ENCODE measurements at places on chromosomes 7 and 10.

GRCh38 chr10:113528876-113529275 is 24.0 kb upstream of the HABP2 start:
- DNase-seq, result no peak

DNA sequence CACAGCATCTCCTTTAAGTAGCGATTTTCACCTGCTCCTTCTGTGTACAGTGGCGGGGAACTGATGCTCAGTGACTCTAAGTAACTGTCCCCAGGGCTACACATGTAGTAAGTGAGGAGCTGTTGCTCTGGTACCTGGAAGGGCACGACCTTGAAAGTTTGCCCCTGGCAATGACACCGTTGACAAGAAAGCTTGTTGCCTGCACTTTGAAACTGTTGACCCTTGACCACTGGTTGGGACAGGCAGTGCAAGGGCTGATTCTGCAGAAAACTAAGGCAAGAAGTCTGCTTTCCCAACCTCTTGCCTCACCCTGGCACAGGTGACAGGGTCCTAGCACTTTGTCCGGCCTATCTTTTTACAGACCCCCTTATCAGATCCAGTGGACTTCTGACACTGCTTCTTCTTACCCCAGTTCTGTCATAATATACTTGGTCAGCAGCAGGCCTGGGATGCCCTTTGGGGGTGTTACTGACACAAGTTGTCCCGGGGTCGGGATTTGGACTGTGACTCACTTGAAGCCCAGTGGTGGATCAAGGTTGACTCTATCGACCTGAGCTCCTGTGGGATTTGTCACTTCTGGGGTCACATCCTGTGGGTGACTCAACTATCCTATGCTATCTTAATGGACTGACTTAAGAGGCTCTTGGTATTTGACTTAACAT is 5.8 kb downstream of the ACSL5 start:
- no peak for DNase-seq

DNA sequence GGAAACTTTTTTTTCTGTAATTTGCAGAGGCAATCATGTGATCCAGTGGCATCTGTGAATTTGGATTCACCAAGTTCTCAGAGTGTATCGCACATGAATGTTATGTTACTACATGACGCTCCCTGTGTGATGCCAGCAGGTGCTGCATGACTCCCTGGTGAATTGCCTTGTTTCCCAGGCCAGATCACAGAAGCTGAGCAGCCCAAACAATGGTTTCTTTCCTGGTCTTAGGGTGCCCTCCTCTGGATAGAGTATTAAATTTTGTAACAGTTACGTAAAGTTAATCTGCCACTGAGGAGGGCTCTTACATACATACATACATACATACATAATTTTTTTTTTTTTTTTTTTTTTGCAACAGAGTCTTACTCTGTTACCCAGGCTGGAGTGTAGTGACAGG is 3.6 kb downstream of the ZSCAN21 start:
- DNase-seq, result peak; percentile 6

DNA sequence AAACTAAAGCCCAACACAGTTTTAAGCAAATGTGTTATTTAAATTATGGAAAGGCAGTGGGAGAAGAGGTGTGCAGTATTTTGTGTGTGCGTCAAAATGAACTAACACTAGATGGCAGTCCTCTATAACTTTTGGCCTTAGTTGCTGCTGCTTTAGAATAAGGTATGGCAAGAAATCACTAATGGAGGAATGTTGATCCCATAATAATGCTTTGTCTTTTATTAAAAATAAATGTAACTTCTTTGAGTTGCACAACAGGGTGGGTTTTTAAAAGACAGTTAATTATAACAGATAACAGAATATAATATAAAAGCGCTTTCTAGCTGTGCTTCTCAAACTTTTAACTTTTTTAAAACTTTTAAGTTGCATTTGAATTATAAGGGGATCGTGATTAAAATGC is 56.4 kb downstream of the BBS9 start:
- DNase-seq, result no peak

DNA sequence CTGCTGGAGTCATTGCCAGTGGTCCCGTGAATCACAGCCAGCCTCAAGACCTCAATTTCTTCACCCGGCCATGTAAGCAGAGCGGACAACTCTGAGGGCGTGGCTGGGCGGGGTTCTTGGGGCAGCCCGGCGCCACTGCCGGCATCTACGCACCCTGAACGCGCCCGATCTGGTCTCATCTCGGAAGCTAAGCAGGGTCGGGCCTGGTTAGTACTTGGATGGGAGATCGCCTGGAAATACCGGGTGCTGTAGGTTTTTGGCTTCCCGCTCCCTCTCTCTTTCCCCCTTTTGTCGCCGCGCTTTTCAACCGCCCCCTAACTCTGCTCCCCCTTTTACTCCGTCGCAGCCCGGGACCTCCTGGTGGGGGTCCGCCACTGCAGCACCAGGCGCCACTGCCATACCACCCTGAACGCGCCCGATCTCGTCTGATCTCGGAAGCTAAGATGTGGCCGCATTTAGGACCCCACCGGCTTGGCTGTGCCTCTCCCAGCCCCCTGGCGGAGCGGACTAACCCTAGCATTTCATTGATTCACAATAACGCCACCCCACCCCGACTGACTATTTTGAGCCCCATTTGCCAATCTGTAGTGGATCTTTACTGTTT is 25.3 kb downstream of the GARIN1A start:
- DNase-seq, result no peak

DNA sequence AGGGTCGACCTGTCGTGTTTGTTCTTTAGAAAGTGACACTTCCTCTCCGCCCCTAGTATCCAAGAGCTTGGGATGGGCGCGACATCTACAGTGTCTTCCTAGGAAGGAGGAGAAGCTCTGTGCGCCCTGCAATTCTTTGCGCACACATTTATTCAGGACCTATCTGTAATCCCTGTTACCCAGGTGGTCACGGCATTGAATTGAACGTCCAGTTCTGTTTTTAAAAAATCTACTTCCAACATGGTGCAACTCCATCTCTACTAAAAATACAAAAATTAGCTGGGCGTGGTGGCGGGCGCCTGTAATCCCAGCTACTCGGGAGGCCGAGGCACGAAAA is 606 bp upstream of the LAMB1 start:
- DNase-seq, result no peak

DNA sequence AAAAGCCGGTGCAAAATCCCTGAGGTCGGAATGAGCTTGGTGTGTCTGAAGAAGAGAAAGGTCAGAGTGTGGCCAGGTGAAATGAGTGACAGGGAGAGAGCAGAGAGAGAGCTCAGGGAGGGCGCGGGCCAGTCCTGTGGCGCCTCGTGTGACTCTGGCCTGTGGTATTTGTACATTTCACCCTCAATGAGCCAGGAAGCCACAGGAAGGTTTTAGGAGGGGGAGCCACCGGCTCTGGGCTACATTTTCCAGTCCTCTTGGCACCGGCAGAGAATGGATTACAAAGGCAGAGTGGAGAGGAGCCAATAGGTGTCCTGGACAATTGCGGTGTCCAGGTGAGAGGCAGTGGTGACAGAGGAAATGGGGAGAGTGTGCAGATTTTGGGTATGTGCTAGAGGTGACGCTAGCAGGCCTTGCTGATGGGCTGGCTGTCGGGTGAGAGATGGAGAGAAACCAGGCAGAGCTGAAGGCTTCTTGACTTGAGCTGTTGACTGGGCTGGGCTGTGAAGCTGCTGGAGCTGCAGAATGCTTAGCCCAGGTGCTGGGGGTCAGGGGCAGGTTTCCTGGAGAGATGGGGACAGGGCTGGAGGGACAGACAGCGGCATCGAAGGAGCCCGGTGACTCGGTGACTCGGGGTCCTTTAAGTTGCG is 38.1 kb downstream of the COL13A1 start:
- DNase-seq, result no peak

GRCh38 chr10:89393898-89394297 is 1.5 kb downstream of the IFIT1 start:
- no peak for DNase-seq

DNA sequence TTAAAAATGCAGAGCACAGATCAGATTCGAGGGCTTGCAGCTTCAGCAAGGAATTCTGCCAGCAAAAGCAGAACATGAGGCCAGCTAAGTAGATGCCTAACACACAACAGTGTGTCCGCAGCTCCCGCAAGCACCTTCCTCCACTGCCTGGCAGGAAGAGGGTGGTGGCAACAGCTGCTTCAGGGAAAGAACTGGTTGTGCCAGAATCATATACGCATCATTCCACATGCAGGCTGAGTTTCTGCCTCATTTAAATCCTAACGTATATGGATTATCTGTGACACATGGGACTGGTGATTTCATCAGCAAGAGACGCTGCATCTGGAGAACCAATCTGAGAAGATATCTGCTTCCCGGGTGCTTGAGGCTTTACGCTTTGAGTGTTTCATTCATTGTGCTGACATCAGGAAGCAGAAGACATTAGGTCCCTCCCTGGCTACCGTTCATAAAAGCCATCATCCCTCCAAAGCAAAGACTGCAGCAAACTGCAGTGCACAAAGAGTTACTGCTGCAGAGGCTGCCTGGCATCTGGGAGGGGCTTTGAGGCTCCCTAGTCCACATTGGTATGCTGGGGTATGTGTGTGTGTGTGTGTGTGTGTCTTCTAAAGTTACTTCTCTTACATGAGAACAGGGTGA is 78.8 kb downstream of the FAM13C start:
- DNase-seq, result no peak
